Kidney (tissue), 22 donors: ENCODE measurements at places on chromosomes 11 and 22. TPM values are rescaled to one million over a fixed set of nuclear protein-coding genes. Genes with fewer than 3 reads are reported as not detected.

GRCh38 chr11:10236840-10237239 is 57.2 kb downstream of the SBF2 start:
- no peak for DNase-seq

GRCh38 chr11:112769584-112769983 is 191.6 kb upstream of the NCAM1 start:
- DNase-seq, result peak; percentile 57

DNA sequence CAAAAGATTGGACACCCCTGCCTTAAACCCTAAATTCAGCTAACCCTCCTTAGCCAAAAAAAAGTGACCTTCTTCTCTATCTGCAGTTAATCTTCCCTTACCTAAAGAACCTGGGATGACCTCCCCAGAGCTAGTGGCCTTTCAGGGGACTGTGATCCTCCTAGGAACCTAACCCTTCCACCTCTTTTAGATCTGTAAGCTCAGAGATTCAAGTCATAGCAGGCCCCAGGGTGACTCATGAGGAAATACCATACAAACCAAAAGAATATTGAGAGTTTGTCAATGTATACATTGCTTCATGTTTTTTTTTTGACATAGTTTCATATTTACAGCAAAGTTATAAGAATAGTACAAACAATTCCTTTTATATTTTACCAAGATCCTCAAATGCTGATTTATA is 38.3 kb upstream of the CXCR5 start:
- DNase-seq, result no peak

The IRAG1 gene
- polyA plus RNA-seq, result 7.0 TPM

DNA sequence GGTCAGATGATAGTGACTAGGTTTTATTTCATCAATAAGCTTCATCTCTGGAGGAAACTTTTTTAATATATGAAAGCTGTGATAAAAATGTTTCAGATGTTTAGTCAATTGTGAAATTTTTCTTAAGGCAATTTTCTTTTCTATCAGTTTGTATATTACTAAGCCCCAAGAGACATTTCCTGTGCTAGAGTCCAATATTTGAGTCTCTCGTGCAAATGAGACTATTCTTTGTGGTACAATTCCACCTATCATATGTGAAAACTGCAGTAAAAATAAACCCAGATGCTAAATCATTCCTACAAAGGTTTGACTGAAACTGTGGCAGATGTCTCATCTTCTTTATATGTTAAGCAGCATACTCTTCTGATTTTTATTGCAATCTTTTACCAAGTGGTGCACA is 28.0 kb downstream of the CTR9 start:
- no peak for DNase-seq

GRCh38 chr22:20111045-20111688 is 4.7 kb upstream of the RANBP1 start:
- no peak for DNase-seq

DNA sequence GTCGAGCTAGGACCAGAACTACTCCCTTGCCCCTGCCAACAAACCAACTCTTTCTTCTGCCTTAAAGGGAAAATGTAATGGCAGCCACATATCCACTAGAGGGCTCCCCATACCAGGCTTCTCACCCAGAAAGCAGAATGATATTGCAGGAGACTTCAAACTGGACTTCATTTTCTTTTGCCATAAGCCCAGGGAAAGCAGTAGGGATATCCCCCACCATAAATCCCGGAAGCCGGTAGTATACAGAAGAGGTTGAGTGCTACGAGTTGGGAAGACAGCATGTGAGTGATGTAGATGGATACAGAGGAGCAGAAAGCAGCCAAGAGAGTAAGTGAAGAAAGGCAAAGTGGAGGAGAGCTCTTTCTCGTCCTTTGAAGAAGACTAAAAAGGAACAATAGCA is 12.1 kb downstream of the PLAAT5 start:
- no peak for DNase-seq

GRCh38 chr11:68074584-68075352 is 35.9 kb downstream of the TCIRG1 start:
- no peak for DNase-seq

DNA sequence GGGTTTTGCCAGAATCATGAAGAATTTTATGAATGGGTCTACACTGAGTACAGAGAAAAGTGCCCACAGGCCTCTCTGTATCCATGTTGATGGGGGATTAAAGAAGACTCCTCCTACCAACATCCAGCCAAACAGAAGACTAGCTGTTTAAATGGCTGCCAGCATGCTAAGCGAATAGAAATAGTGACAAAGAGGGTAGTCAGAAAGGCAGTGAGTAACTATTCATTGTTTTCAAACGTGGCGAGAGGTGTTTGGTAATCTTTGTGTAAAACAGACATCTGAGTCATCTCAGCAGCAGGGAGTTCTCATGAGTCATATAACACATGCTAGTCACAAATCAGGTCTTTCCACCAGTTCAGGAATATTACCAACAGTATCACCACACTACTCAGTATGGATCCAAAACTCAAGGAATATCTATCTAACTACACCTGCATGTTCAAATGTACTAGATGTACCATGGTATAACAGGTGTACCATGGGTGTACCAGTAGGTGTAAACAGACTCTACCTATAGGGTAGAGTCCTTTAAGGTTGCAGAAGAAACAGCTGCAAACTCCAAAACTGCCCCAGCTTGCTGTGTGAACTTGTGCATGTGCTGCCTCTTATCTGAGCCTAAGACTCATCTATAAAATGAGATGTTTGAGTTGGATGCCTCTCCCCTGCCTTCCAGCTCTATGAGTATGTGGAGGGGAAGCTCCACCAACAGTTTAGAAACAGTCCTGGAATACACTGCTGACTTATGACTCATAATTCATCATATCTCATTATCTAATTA is 82.0 kb downstream of the SLC1A2 start:
- no peak for DNase-seq

DNA sequence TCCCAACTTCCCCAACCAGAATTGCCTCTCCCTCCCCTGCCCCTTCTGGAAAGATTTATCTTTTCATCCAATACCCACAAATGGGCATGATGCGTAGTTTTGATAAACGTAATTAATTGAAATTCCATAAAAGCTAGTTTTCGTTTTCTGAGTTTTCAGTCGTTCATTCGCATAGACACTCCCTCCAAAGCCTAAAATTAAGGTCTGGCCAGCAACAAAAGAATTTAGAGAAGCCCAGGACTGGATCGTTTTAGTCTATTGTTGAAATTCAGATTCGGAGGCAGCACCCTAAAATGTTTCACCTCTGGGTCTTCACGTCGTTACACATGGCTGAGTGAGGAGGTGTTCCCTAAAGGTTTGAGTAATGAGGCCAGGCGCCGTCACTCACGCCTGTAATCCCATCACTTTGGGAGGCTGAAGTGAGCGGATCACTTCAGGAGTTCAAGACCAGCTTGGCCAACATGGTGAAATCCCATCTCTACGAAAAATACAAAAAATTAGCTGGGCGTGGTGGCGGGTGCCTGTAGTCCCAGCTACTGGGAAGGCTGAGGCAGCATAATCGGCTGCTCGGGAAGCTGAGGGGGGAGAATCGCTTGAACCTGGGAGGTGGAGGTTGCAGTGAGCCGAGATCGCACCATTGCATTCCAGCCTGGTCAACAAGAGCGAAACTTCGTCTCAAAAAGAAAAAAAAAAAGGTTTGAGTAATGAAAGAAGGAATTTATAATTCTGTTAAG is 589 bp upstream of the NDUFC2 start:
- no peak for DNase-seq

The SPA17 gene
- polyA plus RNA-seq, result 23.7 TPM

The SMC1B gene
- not detected for polyA plus RNA-seq

The CRYBB1 gene
- 0.54 TPM for polyA plus RNA-seq

- peak; percentile 37 for DNase-seq
Measured at GRCh38 chr11:109123816-109124787, 297.9 kb upstream of the C11orf87 start.

- peak; percentile 53 for DNase-seq
Measured at GRCh38 chr22:22168190-22168940, 76.2 kb upstream of the VPREB1 start.

DNA sequence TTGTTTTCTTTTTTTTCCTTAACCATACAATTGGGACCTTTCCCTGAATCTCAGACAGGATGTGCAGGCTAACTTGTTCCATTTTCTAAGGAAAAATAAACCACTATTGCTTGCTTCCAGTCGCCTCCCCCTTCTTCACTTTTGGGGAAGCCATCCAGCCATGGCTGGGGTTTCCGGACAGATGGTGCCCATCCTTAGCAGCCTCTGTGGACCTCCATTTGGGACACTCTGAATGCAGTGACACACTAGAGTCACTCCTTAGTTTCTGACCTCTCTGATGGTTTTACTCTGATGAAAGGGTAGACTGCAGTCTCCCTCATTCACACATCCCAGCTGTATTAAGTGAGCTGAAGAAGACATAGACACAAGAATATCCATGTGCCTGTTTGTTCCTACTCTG is 147.3 kb downstream of the COMMD9 start:
- no peak for DNase-seq

The ZNRF3 gene
- polyA plus RNA-seq, result 6.8 TPM

The OR52K2 gene
- not detected for polyA plus RNA-seq

The SLC25A1 gene
- 128 TPM for polyA plus RNA-seq

DNA sequence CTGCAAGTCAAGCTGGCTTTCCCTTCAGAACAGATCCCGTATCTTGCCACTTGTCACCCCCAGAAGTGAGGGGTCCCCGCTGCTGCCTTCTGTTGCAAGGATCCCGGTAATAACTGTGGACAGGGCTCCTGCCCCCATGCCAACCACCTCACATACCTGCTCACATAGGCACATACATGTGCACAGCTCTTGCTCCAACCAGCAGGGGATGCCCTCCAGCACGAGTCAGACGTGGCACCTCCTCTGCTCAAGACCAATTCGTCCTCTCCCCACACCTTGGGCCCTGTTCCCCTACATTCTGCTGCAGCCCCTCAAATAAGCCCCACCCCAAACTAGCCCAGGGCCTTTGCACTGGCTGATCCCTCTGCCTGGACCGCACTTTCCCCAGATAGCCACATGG is 163.3 kb downstream of the CRYBB2 start:
- no peak for DNase-seq

DNA sequence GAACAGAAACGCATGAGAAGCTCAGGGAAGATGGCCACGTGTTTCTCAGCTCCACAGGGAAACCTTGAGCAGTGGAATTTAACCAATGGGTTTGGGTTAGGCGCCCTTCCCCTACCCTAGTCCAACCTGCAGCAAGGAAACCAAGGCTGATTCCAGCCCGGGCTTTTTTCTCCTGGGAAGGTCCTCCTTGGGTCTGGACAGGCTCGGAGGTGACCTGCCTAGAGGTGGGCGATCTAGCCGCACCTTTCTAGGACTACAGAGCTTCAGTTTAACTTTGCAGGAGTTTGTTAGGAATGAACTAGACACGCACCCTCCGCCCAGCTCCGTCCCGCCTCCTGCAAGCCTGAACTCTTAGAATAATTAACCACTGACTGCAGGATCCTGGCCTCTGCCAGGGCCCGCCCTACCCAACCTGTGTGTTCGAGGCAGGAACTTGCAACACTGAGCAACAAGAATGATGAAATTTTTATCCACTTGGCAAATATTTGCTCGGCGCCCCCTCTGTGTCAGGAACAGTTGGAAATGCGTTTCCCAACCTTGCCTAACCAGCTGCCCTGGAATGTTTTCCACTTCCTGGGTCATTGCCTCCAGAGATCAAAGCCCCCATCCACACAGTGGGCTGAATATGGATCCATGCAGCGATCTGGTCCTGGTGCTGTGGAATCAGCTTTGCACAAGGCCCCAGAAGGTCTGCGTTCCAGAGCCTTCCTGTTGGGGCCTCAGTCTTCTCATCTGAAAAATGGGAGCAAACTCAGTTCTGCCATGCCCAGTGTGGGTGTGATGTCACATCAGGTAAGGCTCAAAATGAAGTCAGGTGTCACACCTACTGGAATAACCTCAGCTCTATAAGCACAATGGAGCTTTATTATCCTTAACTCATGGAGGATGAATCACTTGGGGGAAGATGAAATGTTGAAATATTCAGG is 13.3 kb downstream of the MPST start:
- peak; percentile 92 for DNase-seq

GRCh38 chr11:32184041-32184722 is 93.3 kb downstream of the RCN1 start:
- DNase-seq, result no peak

DNA sequence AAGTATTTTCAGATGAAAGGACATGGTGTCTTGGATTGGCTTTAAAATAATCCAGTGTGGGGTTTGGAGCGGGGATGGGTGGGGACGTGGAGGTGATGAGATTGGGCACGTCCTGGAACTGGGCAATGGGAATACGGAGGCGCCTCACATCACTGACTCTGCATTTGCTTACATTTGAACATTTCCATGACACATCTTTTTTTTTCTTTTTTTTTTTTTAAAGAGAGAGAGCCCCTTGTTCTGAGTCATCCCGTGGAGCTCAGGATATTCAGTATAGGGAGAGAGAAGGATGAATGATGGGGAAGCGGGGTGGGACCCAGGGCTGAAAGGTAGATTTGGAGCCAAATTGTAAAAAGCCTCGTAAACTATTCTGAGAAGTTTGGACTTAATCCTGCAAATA is 142.7 kb downstream of the FBXO7 start:
- DNase-seq, result no peak

GRCh38 chr11:113159988-113160807 is 154.2 kb upstream of the TTC12 start:
- DNase-seq, result no peak

The DEFB131B gene
- not detected for polyA plus RNA-seq
